Iris pigment epithelial cell (primary cell): ENCODE measurements at places on chromosomes 6 and 20.

- DNase-seq = no peak
These were observed 21.4 kb upstream of the SCUBE3 start for GRCh38 chr6:35192301-35192860.

DNA sequence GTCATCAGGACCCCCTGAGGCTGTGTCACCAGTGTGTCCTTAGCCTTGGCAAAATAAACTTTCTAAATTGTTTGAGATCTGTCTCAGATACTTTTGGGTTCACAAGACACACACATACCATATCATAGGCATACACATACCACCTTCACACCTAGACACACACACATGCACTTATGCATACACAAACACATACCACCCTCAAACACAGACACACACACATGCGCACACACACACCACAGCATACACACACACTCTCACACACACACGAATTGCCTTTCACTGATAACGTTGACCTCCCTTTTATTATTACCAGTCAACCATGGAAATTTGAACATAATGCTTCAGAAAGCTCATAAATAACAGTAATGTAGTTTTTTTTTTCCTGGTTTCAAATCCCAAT is 108.6 kb upstream of the MYLIP start:
- no peak for DNase-seq

DNA sequence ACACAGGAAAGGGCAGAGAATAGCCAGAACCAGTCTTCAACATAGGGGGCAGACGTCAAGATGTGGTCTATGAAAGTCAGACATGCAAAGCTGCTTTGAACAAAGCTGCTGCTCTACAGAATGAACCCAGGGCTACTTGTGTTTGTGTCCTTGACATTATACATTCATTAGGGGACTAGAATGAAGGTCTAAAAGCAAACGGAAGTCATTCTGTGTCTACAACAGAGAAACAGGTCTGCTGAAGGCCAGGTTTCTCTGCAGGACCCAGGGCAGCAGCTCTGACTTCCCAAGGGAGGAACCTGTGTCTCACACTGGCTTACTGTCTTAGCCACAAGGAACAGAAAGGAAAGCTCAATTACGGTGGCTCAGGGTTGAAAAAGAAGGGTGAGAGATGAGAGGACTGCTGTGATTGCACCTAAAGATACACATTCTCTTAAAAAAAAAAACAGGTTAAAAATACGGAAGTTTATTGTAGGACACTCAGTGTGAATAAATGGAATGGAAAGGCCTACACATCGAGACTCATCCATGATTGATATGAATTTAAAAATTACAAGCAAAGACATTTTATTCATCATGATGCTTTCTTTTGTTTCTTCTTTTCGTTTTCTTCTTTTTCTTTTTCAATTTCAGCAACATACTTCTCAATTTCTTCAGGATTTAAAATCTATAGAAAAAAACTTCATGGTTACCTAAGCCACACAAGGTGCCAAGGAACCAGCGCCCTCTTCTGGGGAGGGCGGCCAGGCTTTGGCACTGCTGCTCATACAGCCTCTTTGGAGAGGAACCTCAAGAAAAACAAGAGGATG is 6.7 kb downstream of the PSMA7 start:
- peak; percentile 73 for DNase-seq

GRCh38 chr20:42846784-42847490 is 342.8 kb downstream of the PTPRT start:
- DNase-seq = no peak

DNA sequence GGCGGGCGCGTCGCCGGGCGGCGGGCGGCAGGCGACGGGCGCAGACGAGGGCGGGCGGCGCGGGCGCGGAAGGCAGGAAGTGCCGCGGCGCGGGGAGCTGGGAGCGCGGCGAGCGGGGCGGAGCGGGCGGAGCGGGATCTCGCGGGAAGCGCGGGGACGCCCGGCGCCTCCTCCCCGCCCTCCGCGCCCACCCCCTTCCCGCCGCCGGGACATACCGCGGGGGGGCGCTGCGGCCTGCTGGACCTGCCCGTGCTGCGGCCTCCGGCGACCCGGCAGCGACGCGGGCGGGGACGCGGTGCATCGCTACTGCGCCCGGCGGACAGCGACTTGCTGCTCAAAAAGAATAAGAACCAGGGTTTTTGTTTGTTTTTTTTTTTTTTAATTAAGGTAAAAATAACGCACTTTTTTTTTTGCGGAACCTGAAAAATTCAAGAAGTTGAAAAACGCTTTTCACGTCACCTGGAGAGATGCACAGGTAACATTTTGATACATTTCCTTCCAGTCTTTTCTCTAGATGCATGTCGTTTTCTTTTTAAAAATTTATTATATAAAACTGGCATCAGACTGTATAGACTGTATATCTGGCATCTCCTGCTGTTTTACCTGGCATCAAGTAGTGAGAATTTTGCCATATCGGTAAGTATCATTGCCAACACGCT is at the start of gene CENPB:
CENPB (minus strand) TSS at position 76 of the 659 bp plus-strand sequence. CDS start 257 bp downstream, outside the sequence.
- DNase-seq = peak; percentile 80
